ENCODE measurements at places on chromosomes 12 and 14.

GRCh38 chr12:93978553-93978952, 169.8 kb upstream of the PLXNC1 start:
- DNase-seq = no peak

DNA sequence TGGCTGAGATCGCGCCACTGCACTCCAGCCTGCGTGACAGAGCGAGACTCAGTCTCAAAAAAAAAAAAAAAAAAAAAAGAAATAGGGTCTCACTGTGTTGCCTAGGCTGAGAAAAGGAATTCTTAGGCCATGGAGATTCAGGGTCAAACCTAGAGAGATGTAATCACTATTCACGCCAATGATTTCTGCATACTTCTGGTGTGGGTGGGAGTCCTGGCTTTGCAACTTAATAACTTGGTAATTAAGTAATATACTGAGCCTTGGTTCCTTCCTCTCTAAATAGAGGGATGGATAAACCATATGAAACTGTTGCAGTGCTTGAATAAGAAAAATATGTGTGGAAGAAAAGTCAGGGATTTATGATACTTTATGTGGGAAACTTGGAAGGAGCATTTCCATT, 2.7 kb downstream of the ZNF410 start:
- DNase-seq = no peak

DNA sequence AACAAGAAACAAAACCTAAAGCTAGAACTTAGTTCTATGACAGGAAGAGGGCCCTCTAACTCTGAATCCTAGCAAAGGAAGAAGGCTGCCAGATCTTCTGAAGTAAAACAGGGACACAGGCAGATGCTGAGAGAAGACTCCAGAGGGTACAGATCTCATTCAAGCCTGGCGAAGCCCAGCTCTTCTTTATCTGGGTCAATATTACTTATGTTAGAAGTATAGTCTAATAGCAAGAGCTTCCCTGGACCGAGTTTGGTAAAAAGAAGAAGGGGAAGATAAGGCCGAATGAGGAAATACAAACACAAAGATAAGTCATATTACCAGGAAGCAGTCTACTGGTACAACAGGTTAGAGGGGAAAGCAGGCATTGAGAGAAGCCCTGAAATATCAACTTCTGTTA, 79.9 kb upstream of the CCDC91 start:
- no peak for DNase-seq

- DNase-seq = no peak
Observed at GRCh38 chr14:64612971-64613666, 63.4 kb downstream of the PPP1R36 start.

DNA sequence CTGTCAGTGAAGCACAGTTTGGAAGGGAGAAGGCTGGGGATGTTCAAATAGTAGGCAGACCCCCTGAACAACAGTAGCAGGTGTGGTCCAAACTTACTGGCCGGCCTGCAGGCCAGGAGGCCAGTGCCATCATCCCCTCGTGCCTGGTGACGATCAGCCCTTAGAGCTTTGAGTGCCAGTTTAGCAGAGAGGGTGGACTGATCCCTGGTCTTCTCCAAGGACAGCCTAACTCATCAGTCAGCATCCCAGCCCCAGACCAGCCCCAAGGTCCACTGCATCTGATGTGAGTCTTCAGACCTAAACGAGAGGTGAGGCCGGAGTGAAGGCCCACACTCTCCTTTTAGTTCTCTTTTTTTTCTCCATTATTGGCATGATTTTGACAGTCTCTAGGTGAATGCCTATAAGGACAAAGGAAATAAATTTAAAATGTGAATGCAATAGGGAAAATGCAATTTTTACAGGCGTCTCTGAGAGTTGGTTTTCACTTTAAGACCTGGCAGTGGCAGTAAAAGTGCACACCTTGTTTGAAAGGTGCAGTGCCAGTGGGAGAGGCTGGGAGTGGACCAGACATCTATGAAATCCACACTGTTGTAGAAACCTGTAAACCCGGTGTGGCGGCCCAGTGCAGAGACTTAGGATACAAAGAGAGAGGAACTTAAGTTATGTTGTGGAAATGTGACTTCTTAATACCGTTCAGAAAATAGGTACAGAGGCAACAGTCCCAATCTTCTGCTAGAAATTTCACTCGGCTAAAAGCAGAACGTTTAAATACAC, 311.2 kb downstream of the CACNA1C start:
- no peak for DNase-seq

DNA sequence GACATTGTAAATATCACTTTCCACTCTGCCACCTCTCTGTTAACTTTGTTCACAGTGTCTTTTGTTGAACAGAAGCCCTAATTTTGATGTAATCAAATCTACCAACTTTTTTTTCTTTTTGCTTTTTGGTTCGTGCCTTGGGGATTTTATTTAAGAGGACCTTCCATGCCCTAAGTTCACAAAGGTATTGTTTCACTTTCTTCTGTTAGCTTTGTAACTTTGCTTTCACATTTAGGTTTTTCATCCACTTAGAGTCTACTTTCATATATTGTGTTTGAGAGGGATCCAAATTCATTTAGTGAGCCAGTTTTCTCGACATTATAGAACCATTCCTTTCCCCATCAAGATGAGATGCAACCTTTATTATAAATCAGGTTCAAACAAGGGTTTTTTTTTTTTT, 275.7 kb upstream of the CRY1 start:
- DNase-seq = no peak

DNA sequence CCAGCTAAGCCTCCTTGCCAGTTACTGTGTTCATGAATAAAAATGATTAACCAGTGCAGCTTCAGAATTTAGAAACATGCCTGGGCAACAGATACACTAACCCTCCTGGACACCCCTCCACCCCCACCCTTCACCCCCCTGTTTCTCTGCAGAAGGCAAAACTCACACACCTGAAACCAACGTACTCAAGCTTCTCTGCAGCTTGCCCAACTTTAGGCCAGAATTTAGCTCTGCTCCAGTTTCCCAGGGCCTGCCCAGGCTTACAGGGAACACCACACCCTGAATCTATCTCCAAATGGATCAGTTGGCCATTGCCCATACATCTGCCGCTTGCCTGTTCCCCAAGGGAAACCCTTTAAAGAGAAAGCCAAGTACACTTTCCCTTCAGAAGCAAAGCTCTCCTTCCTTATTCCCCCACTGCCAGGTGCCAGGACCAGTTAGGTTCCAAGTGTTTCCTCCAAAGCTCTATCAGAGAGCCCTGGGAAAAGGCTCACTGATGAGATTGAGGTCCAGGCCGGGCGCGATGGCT, 1.8 kb upstream of the SPPL3 start:
- no peak for DNase-seq

DNA sequence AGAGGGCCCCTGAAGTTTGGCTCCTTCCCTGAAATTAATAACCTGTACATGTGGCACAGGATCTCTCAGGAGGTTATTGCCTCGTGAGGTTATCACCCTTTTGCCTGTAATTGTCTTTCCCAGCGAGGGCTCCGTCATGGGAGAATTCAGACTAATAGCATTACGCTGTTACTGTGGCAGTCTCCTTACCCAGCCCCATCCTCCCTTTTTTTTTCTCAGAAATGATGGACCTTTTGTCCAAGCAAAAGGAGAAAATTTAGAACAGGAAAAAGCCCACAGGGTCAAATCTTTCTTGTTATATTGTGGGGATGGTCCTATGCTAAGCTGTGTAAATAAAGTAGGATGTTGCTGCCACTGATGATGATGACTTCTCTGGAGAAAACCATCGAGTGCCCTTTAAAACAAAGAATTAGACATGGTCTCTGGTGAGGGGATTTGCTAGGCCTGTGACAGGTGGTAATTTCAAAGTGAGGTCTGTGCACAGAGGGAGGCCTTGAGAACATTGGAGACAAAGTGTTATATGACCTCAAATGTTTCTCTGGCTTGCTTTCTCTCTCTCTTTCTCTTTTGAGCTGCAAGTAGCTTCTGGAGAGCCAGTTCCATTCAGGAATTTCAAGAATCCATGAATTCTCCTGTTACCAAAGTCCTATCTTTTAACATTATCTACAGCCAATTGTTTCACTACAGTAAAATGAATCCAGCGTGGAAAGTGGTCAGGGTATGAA, 357.2 kb downstream of the BMP4 start:
- no peak for DNase-seq

DNA sequence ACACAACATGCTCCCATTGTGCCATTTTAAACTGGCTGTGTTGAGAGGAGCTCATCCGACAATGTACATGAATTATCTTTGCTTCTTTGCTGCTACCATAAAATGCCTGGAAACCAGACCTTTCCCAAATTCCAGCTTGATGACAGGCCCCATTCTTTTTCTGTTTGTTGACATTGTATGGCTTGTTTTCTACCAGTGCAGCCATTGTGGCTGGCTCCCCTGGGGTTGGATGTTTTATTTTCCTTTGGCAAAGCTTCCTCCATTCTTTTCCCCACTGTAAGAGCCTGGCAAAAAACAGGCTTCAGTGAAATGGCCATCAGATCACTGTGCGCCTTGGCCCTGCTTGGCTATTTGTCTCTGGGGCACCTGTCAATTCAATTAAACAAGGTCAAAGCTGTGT, 532.5 kb downstream of the VRK1 start:
- DNase-seq = no peak

DNA sequence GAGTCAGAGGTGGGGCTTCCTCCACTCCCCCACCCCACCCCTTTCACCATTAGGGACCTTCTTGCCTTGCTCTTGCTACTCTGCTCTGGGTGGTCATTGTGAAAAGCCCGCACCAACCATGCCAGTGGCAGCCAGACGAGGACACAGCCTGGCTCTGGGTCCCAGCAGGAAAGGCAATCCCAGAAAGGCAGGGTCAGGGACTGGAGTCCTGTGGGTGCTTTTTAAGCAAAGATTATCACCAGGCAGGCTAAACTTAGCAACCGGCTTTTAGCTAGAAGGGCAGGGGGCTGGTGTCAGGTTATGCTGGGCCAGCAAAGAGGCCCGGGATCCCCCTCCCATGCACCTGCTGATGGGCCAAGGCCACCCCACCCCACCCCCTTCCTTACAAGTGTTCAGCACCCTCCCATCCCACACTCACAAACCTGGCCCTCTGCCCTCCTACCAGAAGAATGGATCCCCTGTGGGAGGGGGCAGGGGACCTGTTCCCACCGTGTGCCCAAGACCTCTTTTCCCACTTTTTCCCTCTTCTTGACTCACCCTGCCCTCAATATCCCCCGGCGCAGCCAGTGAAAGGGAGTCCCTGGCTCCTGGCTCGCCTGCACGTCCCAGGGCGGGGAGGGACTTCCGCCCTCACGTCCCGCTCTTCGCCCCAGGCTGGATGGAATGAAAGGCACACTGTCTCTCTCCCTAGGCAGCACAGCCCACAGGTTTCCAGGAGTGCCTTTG, 1.2 kb upstream of the GAPDH start:
- peak; percentile 70 for DNase-seq

DNA sequence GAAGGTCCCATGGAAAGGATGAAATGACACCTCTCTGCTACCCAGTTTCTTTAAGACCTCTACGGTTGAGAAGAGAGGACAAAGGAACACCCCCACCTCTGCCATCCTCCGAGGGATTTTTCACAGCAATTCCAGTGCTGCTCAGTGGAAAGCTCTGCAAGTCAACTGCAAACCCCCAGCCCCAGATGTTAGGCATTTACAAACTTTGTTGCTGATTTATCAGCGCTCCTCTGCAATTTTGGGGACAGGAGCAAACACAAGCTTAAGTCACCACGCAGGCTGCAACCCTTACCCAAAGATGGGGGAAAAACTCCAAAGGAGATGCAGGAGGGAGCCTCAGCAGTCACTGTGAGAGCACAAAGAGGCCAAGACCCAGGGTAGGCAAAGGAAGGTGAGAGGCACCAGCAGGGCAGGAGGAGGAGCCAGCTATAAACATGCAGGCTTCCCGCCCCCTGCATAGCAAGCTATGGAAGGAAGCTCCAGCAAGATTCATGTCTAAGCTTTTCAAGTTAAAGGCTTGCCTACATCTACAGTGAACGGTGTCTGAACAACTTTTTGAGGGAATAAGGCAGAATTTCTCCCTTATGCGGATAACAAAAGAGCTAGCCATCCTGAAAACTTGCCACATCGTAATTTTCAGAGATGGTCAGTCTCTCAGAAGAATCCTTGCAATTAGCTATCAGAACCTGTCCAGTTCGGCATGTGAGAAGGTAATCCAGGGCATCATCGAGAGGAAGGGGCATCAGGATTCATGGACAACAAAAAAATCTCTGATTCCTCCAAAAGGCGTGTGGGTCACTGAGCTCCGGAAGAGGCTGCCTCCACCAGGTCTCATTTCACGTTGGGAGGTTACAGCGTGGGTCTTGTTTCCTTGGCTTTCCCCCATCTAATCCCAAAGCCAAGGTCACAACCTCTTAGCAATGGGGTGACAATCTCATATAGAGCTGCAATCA, 3.9 kb downstream of the CTDSP2 start:
- peak; percentile 42 for DNase-seq

DNA sequence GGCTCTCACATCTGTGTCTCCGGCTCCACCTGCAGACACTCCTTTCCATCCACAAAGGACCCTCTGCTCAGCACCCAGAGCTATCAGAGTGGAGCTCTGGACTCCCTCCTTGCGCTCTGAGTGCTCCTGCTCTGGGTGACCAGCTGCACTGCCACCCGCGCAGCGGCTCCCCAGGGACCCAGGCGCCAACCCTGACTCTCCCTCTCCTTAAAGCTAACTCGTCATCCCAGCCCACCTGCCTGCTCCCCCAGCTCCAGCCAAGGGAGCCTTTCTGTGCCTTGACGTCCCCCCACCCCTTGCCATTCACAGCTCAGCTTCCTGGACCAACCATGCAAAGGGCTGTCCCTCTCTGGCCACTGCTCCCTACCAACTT, 99.0 kb downstream of the SETD3 start:
- DNase-seq = no peak

- no peak for DNase-seq
Observed at GRCh38 chr12:16329594-16329993, 17.9 kb upstream of the MGST1 start.

- no peak for DNase-seq
Observed at GRCh38 chr14:73463411-73463810, 5.1 kb upstream of the NUMB start.

DNA sequence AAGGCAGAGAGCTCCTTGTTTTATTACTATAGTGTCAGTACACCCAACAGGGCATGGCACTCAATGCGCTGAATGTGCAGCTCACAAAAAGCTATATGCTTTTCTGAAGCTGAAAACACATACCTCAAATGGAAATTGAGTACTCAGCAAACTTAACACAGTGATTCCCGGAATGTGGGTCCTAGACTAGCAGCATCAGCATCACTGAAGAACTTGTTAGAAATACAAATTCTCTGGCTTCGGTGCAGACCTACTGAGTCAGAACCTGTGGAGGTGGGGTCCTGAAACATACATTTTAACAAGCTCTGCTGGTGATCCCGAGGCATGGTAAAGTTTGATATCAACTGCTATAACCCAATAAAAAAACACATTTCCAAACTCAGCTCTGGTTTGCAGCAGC, 14.9 kb downstream of the RERG start:
- DNase-seq = no peak

All from HuH-7 (cell line).